ENCODE measurements at places on chromosomes 5 and 9.
A peak's percentile ranks its signal among the peaks of the same experiment; 100 is the strongest.

GRCh38 chr5:149175346-149176105 lies 34.2 kb downstream of the ABLIM3 start:
- ATAC-seq = no peak

GRCh38 chr9:96038271-96038670 lies 162.8 kb downstream of the ERCC6L2 start:
- no peak for ATAC-seq

- ATAC-seq = peak; percentile 58
These were observed 20.0 kb downstream of the TMEFF1 start for GRCh38 chr9:100492952-100493351.

DNA sequence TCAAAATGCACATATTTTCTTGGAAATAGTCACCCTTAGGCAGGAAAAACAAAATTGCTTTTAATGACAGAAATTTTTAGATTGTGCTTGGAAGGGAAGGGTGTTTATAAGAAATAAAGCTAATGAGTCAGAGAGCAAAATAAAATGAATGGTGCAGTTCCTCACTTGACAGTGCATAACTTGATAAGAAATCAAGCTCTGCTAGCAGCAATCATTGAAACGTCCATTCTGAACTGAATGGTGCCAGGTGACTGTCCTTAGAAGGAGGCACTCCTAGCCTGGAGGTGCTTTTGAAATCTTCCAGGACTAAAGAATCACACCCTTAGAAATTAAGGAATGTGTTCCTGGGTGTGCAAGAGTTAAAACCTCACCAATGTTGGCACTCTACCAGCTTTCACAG lies 202.5 kb downstream of the EFNA5 start:
- ATAC-seq = no peak

DNA sequence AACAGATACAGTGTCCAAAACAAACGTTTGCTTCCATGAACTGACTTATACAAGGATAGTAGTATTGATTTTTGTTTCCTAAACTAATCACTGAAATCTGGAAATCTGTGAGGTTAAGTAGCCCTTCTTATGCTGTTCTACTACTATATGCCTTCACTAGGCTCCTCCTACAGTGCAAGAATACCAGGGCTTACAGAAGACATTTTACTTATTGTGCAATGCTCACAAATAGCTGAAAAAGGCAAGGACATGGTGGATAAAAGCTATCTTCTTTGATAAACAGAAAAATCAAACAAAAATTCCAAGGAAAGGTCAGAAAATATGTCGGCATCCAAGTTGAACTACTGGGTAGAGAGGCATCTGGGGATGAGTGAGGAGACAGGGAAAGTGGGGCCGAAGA lies 61.9 kb downstream of the OXCT1 start:
- ATAC-seq = no peak

DNA sequence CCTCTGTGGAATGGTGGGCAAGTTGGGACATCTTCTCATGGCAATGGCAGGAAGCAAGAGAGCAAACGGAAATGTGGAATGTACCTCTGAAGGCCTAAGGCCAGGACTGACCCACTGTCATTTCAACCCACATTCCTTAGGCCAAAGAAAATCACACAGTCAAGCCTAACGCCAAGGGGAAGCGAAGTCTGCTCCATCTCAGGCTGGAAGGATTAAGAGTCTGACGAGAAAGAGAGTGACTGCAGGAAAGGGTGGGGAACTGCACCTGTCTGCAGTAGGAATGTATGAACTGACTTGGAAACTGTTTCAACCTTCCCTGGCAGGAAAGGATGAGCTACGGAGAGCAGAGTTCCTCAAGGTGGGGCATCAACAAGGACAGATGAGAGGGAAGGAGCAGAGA lies 90.2 kb upstream of the TAS2R1 start:
- no peak for ATAC-seq

All from motor neuron (in vitro differentiated cells).